Neuronal stem cell (in vitro differentiated cells): ENCODE measurements at places on chromosomes 12 and 14.

DNA sequence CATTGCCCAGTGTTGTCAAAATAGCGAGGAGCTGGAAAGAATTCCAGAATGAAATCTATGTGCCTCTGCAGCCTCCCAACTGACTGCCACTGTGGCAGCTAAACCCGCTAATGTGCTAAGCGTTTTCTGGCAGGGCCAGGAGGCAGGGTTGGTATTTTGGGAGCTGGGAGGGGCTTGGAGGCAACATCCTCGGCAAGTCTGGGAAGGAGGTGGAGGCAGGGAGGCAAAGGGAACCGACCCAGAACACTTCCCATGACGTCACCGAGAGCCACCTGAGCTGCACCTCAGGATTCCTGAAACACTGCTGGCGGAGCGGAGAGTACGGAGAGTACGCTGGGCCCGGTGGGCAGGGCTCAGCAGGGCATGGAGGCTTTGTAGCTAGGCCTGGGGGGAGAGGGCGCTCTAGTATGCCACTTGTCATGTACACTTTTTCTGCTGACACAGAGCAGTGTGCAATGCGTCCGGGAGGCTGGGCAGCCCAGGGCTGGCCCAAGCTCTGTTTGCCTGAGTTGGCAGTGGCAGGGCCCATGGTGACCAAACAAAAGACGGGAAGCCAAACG is 81.5 kb downstream of the DPF3 start:
- DNase-seq, result no peak

GRCh38 chr14:63857466-63858030 is 4.7 kb downstream of the SYNE2 start:
- no peak for DNase-seq

GRCh38 chr12:100528471-100529127 is 44.9 kb upstream of the GAS2L3 start:
- DNase-seq, result no peak

- no peak for DNase-seq
Observed at GRCh38 chr12:25970082-25970481, 11.6 kb downstream of the RASSF8 start.

DNA sequence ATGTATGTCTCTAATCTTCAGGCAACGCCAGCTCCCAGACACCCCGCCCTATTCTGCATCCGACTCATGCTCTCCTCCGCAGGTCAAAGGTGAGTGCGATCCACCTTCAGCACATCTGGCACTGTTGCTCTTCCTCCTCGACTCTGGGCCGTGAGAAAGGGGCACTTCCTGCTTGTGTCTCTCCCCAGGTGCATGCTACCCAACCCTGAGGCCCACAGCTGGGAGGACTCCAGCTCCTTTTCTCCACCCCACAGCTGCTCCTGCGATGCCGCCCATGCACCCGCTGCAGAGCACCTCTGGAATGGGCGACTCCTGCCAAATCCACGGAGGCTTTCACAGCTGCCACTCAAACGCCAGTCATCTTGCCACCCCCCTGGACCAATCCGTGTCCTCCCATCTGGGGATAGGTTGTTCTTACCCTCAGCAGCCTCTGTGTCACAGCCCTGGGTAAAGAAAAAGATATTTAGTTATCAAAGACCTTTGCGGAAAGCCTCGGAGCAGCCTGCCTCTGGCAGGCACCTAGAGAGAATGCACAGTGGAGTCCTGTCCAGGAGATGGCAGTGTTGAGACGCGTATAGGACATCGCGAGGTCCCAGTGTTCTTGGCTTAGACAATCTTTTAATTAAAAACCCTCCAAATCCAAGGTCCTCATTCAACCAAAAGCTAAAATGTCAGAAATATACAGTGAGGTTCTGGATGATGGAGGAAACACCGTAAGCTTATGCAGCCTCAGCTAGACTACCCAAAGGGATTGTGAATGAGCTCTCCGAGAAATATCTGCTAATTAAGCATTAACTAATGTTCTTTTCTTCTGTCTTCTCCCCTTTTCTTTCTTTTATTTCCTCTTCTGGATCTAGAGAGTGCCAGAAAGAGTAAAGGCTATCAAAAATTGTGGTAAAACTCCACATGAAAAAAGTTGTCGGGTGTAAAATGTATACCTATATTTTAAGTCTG is 54.3 kb downstream of the MYRFL start:
- DNase-seq, result peak; percentile 72

DNA sequence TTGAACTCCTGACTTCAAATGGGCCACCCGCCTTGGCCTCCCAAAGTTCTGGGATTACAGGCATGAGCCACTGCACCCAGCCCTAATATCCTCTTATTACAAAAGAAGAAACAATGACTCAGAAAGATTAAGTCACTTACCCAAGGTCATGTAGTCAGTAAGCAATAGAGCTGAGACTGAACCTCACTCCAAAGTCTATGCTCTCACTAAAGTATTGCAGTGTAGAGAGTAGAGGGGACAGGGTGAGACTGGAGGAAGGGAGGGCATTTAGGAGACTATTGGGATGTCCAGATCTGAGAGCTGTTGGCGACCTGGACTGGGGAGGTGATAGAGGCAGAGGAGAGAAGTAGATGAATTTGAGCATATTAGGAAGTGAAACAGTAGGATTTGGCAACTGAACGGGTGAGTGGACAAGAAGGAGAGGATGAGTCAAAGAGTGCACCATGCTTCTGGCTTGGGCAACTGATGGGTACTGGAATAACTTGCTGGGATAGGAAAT is 11.8 kb downstream of the P2RX7 start:
- no peak for DNase-seq

- no peak for DNase-seq
Observed at GRCh38 chr14:99819514-99819913, 26.3 kb downstream of the EML1 start.

DNA sequence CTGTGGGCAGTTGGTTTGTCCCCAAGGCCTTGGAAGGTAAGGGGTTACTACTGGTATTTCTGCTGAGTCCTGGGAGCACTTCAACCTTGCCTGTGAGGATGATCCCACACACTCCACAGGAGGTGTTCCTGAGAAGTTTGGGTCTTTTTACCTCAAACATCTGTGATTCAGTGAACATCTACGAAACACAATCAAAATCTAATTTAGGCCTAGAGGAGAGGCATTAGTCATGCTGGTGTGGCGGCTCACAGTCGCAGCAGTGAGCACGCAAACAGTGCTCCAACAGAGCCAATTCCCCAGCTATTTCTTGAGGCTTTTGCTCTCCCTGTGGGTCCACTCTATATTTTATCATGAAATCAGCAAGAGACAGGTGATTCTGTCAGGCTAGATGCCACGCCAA is 107.6 kb downstream of the APAF1 start:
- no peak for DNase-seq

GRCh38 chr12:66627270-66627987 is 51.4 kb downstream of the GRIP1 start:
- DNase-seq, result no peak
